ENCODE measurements at places on chromosomes 13 and 19. TPM values are rescaled to one million over a fixed set of nuclear protein-coding genes. Genes with fewer than 3 reads are reported as not detected.
A peak's percentile ranks its signal among the peaks of the same experiment; 100 is the strongest.

GRCh38 chr13:30049692-30050091 lies 199.3 kb upstream of the UBL3 start:
- DNase-seq, result no peak

DNA sequence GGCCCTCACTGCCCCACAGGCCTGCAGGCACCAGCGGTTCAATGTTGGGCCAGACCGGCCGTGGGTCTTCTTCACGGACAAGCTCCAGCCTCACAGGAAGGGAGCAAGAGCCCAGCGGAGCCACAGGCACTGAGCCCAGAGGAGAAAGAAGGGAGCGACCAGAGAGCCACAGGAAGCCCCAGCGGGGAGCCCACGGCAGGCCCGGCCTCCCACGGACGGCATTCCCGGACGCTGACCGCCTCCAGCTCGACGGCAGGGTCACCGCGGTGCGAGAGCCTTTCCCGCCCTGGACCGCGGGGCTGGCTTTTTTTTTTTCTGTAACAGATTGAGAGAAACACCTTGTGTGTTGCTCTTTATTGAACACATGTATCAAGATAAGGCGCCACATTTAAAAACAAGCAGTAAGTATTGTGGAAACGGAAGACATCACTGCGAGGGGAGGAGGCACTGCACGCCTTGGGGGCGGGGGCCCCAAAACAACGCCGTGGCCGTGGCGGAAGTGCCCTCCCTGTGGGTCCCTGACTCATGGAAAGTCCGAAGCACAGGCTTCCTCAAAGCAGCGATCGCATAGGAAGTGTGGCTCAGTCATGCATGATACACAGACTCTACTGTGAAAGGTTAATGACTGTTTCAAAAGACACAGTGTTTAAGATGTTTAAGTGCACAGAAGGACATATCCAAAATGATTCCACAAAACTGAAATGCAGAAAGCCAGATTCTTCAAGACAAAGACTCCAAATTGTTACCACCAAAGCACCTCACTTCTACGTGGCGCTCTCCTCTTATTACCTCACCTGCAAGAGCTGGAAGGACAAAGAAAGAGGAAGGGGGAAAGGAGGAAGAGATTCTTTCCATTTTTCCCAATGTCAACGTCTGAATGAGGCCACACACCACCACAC lies 3.5 kb downstream of the RASA3 start:
- DNase-seq, result peak; percentile 65

DNA sequence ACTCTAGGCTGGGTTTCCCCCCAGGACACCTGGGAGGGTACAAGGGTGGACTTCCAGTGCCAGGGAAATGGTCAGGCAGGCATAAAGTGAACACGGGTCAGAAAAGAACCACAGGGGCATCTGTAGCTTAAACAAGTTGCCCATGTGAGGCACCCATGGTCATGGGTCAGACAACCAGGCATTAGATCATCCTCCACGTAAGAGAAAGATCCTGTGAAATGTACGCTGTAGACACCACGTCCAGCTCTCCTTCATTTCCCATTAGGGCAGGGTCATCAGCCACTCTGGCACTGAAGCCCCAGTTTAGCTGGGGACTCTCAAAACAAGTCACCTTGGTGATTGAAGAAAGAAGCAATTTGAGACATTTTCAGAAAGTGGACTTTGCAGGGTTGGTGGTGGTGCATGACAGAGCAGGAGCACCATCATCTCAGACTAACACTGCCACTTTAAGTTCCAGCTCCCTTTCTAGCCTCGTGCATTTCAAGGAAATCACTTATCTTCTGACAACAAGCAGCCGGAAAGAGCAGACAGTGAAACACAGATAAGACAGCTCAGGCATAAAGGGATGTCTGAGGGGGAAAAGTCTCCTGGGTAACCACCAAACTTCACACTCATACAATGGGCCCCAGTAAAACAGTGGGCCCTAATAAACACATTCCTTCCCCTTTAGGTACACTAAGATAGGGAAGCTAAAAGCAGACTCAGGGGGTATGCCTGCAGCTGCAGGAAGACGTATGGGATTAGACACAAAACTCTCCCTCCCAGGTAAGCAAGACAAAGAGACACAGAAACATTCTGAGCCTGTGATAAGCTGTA lies 16.1 kb upstream of the SIGLEC6 start:
- no peak for DNase-seq

DNA sequence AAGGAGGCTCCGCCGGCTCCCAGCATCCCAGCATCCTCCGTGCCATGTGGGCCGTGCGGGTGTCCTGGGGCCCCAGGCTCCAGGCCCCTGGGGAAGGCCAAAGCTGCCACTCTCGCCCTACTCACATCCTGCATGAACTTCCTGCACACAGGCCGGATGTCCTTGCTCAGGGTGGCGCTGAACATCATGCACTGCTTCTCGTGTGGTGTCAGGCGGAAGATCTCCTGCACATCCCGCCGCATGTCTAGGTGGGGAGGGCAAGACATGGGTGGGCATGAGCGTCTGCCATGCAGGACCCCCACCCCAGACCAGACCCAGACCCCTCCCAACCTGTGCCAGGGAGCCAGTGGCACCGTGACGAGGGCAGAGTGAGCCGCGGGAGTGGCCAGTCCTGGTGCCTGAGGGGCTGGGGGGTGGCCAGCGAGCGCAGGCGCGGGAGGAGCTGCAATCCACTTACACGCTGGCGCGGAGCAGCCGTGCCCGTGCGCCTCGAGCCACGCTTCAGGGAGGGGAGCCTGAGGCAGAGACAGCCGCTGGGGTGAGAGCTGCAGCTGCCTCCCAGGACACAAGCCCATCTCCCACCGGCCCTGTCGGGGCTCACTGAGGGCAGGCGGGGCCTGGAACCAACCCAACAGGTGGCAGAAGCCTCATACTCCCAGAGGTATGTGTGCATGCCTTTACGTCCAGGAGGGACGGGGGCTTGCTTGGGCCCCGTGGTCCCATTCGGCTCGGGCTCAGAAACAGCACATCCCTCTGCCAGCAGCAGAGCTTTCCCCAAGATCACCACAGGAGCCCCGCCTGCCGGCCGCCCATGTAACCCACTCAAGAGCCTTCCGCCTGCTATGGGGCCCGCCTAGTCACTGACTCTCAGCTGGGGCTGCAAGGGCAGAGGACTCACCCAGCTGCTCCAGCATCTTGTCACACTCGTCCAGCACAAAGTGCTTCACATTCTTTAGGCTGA lies 8.8 kb downstream of the DDX39A start:
- no peak for DNase-seq

GRCh38 chr13:43270130-43270830 lies 246.9 kb downstream of the DNAJC15 start:
- no peak for DNase-seq

DNA sequence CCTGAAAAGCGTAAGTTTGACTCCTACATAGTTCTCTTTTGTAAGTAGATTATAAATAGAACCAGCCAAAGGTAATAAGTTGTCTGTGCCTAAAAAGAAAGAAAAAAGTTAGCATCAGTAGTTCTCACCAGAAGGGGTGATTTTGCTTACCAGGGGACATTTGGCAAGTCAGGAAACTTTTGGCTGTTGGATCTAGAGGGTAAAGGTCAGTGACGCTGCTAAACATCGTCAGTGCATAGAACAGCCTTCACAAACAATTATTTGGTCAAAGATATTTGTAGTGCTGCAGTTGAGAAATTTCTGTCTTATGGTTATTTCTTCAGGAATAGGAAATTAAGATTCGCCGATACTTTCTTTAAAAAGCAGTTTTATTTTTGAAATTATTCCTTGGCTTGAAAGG lies 2.0 kb downstream of the USPL1 start:
- no peak for DNase-seq

DNA sequence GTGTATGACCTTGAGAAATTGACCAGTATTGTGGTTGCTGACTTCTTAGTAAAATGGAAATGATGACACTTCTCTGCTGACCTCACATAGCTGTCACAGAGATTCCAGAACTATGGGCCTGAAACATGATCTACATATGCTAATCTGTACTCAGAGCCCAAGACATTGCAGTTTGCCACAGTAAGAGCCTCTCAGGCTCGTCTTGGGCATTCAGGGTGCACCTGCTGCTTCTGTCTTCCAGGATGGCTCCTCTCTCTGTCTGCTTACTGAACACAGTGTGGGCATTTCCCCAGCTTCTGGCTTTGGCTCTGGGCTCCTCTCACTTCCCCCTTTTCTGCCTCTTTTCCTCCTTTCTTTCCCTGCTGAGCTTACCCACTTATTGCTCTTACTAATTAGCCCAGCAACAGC lies 22.3 kb upstream of the SLC46A3 start:
- DNase-seq, result no peak

GRCh38 chr19:46791944-46792343 lies 3.5 kb upstream of the SLC1A5 start:
- DNase-seq, result peak; percentile 25

DNA sequence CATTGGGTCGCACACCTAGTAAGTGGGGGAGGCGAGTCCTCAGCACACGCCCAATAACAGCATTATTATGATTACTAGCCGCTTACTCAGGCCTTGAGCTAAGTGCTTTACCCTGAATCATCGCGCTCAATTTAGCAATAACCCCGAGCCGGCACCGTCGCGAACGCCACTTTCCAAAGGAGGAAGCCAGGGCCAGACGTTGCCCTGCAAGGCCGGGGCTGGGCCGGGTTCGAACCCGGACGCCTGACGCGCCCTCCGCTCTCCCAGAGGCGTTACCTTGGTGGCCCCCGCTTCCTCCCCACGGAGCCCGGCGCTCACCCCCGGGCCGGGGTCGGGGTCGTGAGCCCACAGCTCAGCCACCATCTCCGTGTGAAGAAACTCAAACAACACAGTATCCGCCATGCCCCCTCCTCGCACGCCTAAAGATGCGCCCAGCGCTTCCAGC lies at the start of gene TRAPPC6A:
TRAPPC6A (minus strand) TSS at position 421 of the 445 bp plus-strand sequence; CDS start at position 402, 19 bp downstream.
- no peak for DNase-seq

- no peak for DNase-seq
Measured at GRCh38 chr13:50474088-50474662, 369.3 kb downstream of the DLEU7 start.

DNA sequence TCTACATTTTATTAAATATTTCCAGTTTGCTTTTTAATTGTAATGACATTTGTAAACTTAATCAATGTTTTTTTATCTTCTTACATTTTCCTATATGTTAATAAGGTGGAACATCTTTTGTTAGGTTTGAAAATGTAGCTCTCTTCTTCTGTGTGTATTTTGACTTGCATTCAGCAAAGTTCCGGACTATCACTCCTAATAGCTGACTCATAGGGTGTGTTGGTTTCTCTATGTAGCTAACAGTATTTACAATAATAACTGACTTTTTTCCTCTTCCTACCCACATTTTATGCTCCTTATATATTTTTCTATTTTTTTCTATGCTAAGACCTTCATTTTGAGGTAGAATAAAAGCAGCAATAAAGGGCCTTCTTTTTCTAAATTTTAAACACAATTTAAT lies 28.1 kb downstream of the MYO16 start:
- DNase-seq, result no peak

DNA sequence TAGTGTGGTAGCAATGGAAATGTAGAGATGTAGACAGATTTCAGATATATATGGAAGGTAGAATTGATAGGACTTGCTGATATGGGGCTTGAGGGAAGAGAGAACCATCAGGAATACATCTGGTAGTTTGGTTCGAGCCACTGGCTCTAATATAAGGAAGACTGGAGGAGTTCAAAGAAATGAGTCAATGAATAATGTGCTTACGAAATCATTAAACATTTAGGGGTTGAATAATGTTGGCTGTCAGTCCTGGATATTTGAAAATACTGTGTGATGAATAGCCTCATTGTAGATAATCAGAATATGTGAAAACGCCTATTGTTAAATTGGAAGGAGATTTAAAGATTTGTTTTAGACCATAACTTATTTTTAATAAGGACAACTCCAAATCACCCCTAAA lies 21.6 kb downstream of the SGCG start:
- DNase-seq, result no peak

DNA sequence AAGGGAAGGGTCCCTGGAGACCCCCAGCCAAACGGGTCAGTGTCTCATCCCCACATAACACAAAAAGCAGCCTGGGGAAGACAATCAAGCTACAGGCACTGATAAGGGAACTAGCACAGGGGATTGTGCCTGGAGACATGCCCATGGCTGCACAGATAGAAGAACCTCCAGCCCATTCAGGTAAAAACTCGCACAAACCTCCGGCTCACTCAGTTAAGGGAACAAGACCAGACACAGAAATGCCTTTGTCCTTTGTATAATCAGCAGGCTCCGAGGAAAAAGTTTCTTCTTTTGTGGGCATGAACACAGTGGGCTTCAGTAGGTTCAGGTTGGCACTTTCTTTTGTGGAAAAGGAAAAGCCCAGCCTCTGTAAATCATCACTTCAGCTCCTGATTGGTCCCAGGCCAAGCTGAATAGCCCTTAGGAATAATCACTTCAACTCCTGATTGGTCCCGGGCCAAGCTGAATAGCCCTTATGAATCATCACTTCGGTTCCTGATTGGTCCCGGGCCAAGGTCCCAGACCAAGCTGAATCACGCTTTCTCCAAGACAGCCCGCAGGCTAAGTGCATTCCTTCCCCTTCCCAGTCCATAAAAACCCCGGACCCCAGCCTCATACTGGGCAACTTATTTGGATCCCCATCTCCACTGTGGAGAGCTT lies 5.0 kb upstream of the ZNF230 start:
- no peak for DNase-seq

GRCh38 chr13:30856005-30856790 lies 49.9 kb upstream of the MEDAG start:
- no peak for DNase-seq

- peak; percentile 95 for DNase-seq
Measured at GRCh38 chr19:55586976-55587668, 6.5 kb upstream of the ZNF579 start.

DNA sequence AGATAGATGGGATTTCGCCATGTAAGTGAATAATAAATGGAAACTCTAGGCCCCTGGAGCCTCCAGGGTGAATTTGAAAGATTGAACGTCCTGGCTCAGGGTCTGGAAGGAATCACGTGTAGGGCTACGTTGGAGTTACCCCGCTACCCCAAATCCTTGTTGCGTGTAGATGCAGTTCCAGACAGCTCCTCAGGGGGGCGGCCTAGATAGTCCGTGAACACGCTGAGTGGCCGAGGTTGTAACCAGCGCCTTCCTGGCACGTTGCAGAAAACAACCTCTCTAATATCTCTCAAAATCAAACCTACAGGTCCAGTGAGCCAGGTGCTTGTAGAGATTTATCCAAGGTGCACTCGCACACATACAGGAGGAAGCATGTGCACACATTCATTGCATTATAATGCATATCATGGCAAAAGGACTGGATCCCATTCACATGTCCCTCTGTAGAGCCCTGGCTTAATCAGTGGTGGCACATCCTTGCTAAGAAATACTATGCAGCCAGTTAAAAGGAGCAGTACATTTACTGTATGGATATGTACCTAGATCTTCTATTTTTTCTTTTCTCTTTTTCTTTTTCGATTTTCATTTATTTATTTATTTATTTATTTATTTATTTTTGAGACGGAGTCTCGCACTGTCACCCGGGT lies 2.5 kb upstream of the KEAP1 start:
- DNase-seq, result no peak

GRCh38 chr19:29324717-29325116 lies 111.8 kb upstream of the UQCRFS1 start:
- no peak for DNase-seq

- no peak for DNase-seq
Measured at GRCh38 chr13:44816701-44817100, 172.6 kb downstream of the NUFIP1 start.

GRCh38 chr13:48492470-48493065 lies 40.3 kb downstream of the RCBTB2 start:
- DNase-seq, result no peak

The COL4A2 gene
- polyA plus RNA-seq, result 406 TPM

The ZNF260 gene
- polyA plus RNA-seq, result 39.3 TPM

The C19orf81 gene
- 1.00 TPM for polyA plus RNA-seq

The ZNF681 gene
- polyA plus RNA-seq, result 8.9 TPM

The CD37 gene
- polyA plus RNA-seq, result 53.3 TPM

The ZNF135 gene
- 32.5 TPM for polyA plus RNA-seq

The SHISA2 gene
- polyA plus RNA-seq, result 64.5 TPM

The VSTM1 gene
- polyA plus RNA-seq, result not detected

The BRSK1 gene
- polyA plus RNA-seq, result 14.7 TPM

The ZNF324 gene
- polyA plus RNA-seq, result 9.1 TPM

Data from left kidney (tissue), 8 donors.